ENCODE measurements at places on chromosomes 4 and X.

- no peak for DNase-seq
These were observed 696.9 kb downstream of the PCDH7 start for GRCh38 chr4:31417040-31417439.

DNA sequence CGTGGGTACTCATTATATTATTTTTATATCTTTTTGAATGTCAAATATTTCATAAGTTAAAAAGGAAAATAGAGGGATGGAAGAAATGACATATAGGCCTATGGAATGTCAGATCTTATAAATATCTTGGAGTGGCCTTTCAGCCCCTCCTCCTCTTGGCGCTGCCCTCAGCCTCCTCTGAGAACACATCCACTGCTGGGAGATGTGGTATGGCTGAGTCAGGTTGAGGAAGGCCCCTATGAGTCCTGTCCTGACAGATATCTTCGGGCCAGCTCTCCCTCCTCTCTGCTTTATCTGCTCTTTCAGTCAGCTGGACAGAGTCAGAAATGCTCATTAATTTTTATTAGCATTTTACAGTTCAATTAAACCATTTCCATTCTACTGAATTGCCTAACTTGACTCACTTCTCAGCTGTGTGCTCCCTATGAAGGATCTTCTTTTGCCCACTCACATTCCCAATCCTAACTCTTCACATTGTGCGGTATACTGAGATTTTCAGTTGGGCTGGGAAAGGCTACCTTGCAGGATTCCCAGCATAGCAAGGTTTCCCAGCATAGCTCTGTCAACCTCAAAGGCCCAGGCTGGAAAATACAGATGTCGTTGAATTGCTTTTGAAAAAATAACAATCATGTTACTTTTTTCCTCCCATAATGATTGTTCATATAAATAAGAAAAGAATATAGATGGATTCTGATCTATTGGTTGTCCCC, 128.0 kb downstream of the ARHGEF9 start:
- DNase-seq: no peak

- no peak for DNase-seq
These were observed 509.6 kb downstream of the PACRGL start for GRCh38 chr4:21209860-21210259.

DNA sequence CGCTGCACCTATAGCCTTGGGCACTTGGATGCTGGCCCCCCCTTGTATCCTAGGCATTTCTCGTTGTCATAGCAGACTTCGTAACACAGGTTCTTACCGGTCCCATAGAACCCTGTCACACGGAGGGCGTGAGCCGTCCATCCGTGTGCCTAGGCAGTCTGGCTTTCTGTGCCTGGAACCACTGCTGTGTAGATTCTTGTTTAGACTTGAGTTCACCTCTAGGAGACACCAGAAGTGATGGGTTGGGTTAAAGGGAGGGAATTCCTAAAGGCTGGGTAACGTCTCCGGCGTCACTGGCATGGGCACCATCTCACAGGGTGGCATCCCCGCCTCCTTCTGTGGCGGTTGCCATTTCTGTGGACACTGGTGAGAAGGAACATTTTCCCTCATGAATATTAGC, 13.5 kb upstream of the NKX1-1 start:
- no peak for DNase-seq

- no peak for DNase-seq
These were observed 107.5 kb downstream of the SLC2A9 start for GRCh38 chr4:9913846-9914245.

- DNase-seq: no peak
These were observed 23.2 kb downstream of the TAPT1 start for GRCh38 chr4:16203083-16203482.

DNA sequence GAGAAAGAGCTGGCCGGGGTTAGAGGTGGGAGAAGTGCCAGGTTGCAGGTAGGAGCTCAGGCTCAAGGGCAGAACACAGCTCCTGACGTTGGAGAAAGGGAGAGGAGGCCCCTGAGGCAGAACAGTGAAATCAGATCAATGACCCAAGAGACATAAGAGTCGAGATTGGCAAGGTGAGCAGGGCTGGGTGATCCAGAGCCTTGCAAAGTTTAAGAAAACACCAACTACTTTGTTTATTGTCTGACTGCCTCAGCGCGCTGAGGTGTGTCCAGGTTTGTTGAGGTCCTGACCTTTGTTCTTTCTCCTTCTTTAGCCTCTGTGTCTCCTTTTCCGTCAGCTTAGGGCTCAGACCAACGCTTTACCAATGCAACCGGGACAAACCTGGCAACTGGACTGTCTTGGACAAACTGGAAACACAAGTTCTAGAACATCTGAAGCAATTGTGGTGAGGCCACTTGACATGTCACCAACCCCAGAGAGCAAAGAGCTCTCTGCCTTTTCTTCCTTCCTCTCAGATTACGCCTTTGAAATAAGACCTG, 28.3 kb downstream of the CHRNA9 start:
- no peak for DNase-seq

GRCh38 chr4:185914583-185915199, 102.7 kb upstream of the SORBS2 start:
- no peak for DNase-seq

DNA sequence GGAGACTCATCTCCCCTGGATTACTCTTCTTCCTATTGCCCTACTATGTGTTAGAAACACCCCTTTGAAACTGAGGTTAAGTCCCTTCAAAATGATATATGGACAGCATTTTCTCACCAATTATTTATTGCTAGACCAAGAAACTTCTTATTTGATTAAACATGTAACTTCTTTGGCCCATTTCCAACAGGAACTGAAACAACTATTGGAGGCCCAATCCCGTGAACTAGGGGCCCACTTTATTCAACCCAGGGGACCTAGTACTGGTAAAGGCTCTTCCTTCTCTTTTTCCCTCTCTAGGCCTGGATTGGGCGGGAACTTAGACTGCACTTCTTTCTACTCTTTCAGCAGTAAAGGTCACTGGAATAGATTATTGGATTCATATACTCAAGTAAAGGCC, 16.7 kb upstream of the COL25A1 start:
- DNase-seq: no peak

DNA sequence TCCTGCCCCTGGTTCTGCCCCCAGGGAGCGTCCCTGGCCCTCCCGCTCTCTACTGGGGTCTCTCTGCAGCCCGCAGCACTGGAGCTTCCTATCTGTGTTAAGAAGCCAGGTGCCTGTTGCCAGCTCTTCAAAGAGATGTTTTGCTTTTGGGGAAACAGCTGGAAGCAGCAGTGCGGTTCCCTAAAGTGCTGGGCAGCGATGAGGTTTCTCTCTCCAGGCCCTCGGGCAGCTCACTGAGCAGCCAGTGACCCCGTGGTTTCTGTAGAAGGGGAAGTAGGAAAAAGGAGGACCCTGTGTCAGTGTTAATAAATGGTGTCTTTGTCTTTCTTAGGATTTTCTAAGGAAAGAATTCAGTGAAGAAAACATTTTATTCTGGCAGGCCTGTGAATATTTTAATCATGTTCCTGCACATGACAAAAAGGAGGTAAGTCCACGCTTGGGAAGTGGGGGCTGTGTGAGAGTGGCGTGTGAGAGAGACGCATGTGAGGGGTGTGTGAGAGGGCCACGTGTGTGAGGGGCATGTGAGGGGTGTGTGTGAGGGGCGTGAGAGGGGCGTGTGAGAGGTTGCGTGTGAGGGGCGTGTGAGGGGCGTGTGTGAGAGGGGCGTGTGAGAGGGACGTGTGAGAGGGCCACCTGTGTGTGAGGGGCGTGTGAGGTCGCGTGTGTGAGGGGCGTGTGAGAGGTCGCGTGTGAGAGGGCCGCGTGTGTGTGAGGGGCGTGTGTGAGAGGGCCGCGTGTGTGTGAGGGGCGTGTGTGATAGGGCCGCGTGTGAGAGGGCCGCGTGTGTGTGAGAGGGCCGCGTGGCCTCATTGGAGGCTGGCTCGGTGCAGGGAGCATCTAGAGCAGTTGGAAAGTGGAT, 27.1 kb upstream of the HGFAC start:
- DNase-seq: no peak

- no peak for DNase-seq
These were observed 45.2 kb downstream of the SLC4A4 start for GRCh38 chr4:71383984-71384383.

GRCh38 chr4:66486068-66486467, 815.8 kb upstream of the EPHA5 start:
- no peak for DNase-seq

DNA sequence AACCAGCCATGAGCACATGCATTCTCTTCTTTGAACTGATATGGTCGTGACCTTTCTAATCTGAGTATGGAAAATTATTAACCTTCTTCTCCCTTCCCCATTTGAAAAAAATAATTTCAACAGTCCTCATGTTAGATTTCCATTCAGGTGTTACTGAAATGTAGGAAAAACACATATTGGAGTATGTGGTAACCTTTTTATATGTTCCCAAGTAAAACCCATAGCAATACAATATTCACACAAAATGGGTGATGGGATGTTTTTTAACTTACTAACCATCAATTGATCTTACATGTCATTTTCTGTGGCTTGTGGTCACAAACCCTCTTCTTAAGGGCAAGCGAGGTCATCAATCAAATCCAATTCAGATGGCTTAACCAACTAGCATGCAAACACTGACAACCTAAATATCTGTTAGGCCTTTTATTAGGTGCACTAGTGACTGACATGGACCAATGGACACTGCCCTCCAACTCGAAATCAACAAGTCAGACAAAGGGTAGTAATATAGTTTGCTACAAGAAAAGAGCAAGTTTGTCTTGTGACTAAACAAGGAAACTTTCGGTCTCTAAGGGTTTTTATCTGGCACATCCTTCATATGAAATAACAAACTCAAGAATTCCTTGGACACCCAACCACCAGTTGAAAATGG, 74.3 kb downstream of the CAMK2D start:
- DNase-seq: no peak

- DNase-seq: no peak
These were observed 48.4 kb downstream of the IL15 start for GRCh38 chr4:141684785-141685184.

- no peak for DNase-seq
These were observed at the start of gene HAND2 for GRCh38 chr4:173529477-173530325. TSS of gene HAND2 (minus strand) at chr4:173530229. CDS start at chr4:173529289, 940 bp downstream.

GRCh38 chrX:104189837-104190236, 23.6 kb downstream of the FAM199X start:
- DNase-seq: no peak

GRCh38 chr4:22508376-22508775, 7.5 kb downstream of the ADGRA3 start:
- no peak for DNase-seq

DNA sequence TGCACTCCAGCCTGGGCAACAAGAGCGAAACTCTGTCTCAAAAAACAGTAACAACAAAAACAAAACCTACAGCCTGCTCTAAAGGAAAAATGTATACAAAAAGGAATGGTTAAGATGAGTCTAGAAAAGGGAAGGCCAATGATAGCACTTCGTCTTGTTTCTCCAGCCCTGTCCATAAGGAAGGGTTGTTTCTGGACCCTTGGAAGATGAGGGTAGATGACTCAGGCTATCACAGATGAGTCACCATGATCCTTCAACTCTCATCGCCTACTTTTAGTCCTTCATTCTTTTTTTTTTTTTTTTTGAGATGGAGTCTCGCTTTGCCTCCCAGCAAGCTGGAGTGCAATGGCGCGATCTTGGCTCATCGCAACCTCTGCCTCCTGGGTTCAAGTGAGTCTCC, 8.8 kb downstream of the PLA2G12A start:
- no peak for DNase-seq

DNA sequence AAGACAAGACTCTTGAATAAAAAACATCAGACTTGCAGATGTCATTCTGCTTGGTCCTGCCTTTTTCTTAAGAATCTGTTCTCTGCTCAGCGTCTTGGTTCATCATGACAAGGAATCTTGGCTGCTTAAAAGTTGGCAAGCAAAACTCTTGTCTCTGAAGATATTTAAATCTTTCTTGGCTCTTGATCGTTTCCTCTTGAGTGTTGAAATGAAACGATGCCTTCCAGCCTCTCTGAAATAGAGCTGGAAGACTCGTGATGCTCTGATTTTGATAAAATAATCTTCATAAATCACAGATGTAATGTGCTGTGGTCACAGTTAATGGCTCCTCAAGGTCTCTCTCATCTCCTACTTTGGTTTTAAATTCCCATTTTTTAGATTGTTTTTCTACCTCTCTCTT, 39.9 kb upstream of the TMEM192 start:
- DNase-seq: no peak

DNA sequence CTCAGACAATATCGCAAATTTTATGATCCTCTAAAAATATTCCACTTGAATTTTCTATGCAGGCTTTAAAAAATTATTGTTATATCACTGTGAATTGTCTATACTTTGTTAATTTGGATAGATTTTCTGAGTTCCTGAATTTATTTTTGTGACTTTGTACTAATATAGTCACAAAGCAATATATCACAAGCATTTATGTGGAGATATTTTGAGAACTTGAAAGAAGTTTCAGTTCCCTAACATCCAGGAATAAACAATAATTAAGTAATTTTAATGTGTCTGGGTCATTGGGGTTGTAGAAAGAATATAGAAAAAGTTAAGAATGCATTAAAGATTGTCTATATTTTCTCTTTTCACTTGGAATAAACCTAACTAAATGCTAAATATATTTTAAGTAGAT, 32.0 kb downstream of the CXCL8 start:
- DNase-seq: no peak

DNA sequence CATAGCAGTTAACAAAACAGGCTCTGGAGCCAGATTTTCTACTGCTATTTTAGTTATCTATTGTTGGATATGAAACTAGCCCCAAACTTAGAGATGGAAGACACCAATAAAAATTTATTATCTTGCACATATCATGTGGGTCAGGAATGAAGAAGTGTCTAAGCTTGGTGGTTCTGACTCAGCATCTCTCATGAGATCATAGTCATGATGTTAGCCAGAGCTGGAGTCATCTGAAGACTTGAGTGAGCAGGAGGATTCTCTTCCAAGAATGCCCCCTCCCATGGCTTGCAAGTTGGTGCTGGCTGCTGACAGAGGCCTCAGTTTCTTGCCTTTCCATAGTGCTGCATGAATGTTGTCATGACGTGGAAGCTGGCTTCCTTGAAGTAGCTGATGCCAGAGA, 68.2 kb upstream of the TAPT1 start:
- no peak for DNase-seq

DNA sequence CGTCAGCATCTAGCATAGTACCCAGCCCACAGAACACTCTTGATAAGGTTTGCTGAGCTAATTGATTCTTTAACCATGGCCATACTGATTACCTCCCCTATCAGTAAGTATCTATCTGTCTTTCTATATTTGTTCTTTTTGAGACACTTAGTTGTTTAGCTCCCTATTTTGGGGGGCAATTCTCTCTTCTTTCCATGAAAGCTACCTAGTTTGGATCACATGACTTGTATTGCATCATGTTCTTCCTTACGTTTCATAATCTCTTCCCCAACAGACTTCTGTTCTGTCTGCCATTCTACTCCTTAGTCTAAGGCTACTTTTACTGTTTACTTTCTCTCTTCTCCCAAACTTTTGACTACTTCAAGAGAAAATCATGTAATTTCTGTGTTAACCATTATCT, 39.0 kb downstream of the TBC1D19 start:
- no peak for DNase-seq

DNA sequence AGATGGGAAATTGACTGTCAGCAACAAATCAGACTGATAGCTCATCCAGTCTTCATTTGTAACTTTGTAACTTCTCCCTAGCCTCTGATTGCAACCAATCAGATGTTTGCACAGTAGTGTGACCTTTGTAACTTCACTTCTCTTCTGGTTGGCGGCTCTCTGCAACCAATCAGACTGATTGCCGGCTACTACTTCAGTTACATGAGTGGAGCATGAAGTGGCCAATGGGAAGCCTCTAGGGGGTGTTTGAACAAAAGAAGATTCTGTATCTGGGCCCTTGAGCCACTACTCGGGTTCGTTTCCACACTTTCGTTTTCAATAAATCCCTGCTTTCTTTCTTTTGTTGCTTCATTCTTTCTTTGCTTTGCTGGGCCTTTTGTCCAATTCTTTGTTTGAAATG, 1285.8 kb downstream of the TECRL start:
- no peak for DNase-seq
